CD4-positive, alpha-beta T cell treated with Interleukin-17A for 4 hours (primary cell): ENCODE measurements at places on chromosomes 3 and 15.

- DNase-seq: no peak
Observed at GRCh38 chr3:171753665-171754408, 56.4 kb downstream of the PLD1 start.

GRCh38 chr3:52069135-52069534 lies 12.8 kb upstream of the DUSP7 start:
- DNase-seq: no peak

DNA sequence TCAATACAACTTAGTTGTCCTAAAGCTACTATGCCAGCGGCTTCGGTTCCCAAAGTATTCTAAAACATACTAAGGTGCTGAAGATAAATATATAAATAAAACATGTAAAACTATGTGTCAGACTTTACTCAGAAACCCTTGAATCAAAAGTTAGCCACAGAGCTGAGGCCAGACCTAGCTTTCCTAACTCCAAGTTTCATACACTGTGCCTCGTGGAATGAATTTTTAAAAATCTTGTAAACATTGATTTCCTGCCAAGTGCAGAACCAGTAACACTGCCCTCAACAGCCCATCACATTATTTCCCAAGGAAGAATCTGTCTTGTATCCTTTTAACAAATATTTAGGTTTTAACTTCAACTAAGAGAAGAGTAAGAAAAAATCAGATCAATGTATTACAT lies 36.4 kb downstream of the TAMM41 start:
- no peak for DNase-seq

GRCh38 chr3:165195640-165196576 lies at the start of gene SLITRK3:
Gene SLITRK3, minus strand, starts transcription at chr3:165196384. Its CDS starts 5,554 bp downstream, at chr3:165190830.
- DNase-seq: no peak
